Activated CD8-positive, alpha-beta T cell treated with anti-CD3 and anti-CD28 coated beads, Interleukin-2, amount 10 ng/mL, durations not matched to agents 7 days and 5 days (primary cell): ENCODE measurements at places on chromosomes 16 and 17. TPM values are rescaled to one million over a fixed set of nuclear protein-coding genes. Genes with fewer than 3 reads are reported as not detected.

The ZNF598 gene
- total RNA-seq, result 75.9 TPM

The TBC1D3H gene
- not detected for total RNA-seq

The C17orf107 gene
- 1.1 TPM for total RNA-seq

The PHAF1 gene
- total RNA-seq, result 16.5 TPM

The TBC1D3G gene
- not detected for total RNA-seq

The CMTM1 gene
- 15.0 TPM for total RNA-seq

The CCL8 gene
- not detected for total RNA-seq

The LITAFD gene
- total RNA-seq, result not detected

DNA sequence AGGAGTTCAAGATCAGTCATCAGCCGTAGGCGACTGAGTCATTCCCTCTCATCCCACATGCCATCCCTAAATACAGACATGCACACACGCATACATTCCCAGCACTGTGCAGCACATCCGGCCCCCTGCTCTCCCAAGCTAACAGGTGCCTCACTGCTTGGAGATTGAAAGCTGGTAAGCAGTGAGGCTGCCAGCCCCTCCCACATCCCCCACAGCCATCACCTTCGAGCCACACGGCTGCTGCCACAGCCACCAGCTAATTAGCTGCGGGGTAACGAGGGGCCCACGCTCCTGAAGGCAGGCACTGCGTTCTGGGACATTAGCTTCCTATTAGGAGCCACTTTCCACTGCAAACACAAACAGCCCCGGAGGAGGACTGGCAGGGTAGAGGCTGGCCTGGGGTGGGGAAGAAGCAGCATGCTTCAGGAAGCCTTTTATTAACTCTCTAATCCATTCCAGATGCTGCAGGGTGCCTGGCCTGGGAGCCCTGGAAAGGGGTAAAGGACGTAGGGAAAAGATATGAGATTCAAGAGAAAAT lies 179.6 kb downstream of the CCT6B start:
- H3K27ac ChIP-seq, result no peak overlapping the region
- H3K27me3 ChIP-seq, result no peaks in the 10 kb centered on the region
- no peak for DNase-seq
- H3K4me1 ChIP-seq, result no peaks in the 10 kb centered on the region

DNA sequence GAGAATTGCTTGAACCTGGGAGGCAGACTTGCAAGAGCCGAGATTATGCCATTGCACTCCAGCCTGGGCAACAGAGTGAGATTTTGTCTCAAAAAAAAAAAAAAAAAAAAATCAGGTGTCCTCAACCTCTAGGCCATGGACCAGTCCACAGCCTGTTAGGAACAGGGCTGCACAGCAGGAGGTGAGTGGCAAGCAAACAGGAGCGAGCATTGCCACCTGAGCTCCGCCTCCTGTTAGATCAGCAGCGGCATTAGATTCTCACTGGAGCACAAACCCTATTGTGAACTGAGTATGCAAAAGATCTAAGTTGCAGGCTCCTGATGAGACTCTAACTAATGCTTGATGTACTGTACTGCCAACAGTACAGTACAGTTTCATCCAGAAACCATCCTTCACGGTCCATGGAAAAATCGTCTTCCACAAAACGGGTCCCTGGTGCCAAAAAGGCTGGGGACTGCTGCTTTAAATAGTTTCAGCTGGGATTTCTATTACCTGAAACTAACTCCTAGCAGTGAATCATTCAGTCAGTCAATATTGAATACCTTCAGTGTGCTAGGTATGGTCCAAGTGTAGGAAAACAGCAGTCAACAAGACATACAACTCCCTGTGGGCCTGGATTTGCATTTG lies 56.3 kb upstream of the DHX40 start:
- no peak overlapping the region for H3K4me3 ChIP-seq
- H3K4me1 ChIP-seq, result no peaks in the 10 kb centered on the region
- H3K36me3 ChIP-seq, result no peaks in the 10 kb centered on the region
- no peak for DNase-seq
- H3K27me3 ChIP-seq, result peaks cover 3% of the 10 kb centered on the region

DNA sequence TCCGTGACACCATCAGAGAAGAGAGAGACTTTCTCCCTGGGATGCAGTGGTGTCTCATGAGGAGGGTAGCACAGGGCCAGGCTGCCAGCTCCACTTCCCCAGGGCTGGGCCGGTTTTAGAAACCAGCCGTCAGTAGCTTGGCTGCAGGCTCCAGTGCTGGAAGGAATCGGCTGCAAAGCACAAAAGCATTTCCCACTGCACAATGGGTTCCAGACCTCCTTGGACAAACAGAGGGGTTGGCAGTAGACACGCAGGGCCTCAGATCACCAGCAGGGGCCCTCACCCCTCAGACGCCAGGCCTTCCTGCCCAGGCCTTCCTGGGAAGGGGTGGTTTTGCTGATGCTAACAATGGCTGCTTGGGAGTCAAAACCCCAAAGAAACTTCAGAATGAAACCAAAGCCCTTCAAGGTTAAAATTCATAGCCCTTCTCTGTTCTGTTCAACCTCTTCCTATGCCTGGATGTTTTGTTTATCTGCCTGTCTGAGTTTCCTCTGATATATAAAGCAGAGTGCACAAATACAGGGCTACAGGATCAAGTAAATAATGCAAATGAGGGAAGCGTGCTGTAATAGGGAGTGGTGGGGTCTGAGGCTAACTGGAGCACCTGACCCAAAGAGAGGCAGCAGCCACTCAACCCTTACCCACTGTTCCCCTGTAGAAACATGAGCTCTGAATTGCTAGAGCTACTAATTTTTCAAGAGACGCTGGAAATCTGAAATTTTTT lies 26.2 kb downstream of the TEKT5 start:
- H3K27ac ChIP-seq, result no peak overlapping the region
- H3K27me3 ChIP-seq, result peaks cover 8% of the 10 kb centered on the region
- H3K4me3 ChIP-seq, result no peak overlapping the region

DNA sequence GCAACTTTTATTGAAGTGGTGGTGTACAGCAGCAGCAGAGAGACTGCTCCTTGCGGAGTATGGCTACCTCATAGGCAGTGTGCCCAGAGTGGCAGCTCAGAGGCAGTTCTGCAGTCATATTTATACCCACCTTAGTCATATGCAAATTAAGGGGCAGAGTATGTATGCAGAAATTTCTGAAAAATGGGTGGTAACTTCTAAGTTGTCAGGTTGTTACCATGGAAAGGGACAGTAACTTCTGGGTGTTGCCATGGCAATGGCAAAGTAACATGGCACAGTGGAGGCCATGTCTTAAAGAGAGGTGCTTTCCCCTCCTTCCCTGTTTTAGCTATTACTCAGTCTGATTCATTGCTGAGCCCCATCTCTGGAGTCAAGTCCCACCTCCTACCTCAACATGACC lies 53.4 kb downstream of the MEOX1 start:
- H3K27ac ChIP-seq, result no peak overlapping the region
- peaks cover 4% of the 10 kb centered on the region for H3K27me3 ChIP-seq
- H3K4me1 ChIP-seq, result no peaks in the 10 kb centered on the region

DNA sequence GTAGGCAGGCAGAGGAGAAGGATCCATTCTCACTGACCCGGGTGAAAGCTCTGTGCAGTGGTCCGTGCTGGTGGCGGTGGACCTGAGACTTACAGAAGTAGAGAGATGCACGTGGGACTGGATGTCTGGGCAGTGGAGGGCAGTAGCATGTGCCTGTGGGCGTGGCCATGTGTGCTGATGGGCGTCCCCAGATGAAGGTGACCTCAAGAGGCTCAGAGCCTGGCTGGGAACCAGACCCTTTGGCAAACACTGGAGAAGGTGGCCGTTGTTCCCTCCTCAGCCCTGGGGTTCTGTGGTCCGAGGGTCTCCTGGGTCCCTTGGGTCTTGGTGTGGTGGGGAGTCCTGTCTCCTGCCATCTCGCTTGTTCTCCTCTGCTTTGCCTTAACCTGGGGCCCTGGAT lies 15.6 kb downstream of the WSCD1 start:
- H3K4me1 ChIP-seq, result no peaks in the 10 kb centered on the region
- H3K36me3 ChIP-seq, result no peaks in the 10 kb centered on the region

GRCh38 chr17:9002606-9003354 lies 18.5 kb upstream of the NTN1 start:
- peaks cover 72% of the 10 kb centered on the region for H3K27me3 ChIP-seq

GRCh38 chr16:1457489-1458245 lies 13.3 kb upstream of the CCDC154 start:
- no peak overlapping the region for H3K27ac ChIP-seq
- peaks cover 4% of the 10 kb centered on the region for H3K4me1 ChIP-seq
- H3K4me3 ChIP-seq, result no peak overlapping the region
- H3K36me3 ChIP-seq, result peaks cover 2% of the 10 kb centered on the region
- DNase-seq, result no peak

GRCh38 chr16:26070302-26071100 lies 378.7 kb downstream of the HS3ST4 start:
- H3K4me1 ChIP-seq, result no peaks in the 10 kb centered on the region
- H3K4me3 ChIP-seq, result no peak overlapping the region
- peaks cover 3% of the 10 kb centered on the region for H3K27me3 ChIP-seq
- H3K27ac ChIP-seq, result no peak overlapping the region
- DNase-seq, result no peak

- peaks cover 32% of the 10 kb centered on the region for H3K4me1 ChIP-seq
- peak overlapping the region; percentile 51 for H3K4me3 ChIP-seq
- no peaks in the 10 kb centered on the region for H3K27me3 ChIP-seq
- peaks cover 28% of the 10 kb centered on the region for H3K36me3 ChIP-seq
- peak; percentile 56 for DNase-seq
- H3K27ac ChIP-seq, result peak overlapping the region; percentile 84
Observed at GRCh38 chr17:82775001-82775823, 23.3 kb downstream of the TBCD start.

DNA sequence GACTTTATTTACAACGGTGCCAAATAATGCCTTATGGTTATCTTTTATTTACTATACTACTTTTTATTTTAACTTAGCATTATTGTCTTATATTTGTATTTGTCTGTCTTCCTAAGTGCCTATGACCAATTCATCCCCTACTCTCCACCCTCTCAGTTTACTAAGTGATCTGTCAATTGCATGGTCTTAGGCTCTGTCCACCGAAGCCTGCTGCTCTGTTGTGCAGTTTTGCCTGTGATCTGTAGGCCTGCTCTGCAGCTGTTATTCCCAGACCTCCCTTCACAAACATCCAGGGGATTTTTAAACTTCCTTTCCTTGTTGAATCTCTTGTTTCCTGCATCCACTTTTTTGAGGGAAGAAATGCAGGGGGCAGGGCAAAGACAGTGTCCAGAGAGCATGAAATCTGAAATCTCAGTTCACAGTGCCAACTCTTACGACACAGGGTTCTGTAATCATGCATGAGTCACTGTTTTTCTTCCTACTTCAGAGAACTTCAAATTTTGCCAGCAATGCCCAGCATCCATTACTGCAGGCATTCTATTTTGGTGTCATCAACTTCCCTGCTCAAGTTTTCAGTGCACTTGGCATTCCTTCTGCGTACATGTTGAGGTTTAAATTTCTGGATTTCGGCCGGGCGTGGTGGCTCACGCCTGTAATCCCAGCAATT lies 11.4 kb downstream of the SLFN5 start:
- peaks cover 81% of the 10 kb centered on the region for H3K36me3 ChIP-seq
- H3K4me3 ChIP-seq, result no peak overlapping the region
- peaks cover 76% of the 10 kb centered on the region for H3K4me1 ChIP-seq
- H3K27me3 ChIP-seq, result no peaks in the 10 kb centered on the region
- H3K27ac ChIP-seq, result peak overlapping the region; percentile 27
- DNase-seq, result no peak

DNA sequence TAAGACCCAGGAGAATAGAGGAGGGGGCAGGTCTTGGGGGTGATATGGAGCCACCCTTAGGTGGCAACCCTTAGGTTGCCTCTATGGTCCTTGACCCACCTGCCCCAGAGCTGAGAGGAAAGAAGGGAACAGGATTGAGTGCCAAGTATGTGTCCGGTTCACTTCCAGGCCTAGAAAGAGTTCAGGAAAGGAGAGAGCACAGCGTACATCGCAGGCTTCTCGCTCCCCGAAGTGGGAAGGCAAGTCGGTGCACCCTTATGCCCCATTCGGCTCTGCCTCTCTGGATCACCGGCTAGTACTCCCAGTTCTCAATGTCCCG lies 631 bp downstream of the SP6 start:
- no peak overlapping the region for H3K27ac ChIP-seq
- peaks cover 19% of the 10 kb centered on the region for H3K4me1 ChIP-seq
- H3K36me3 ChIP-seq, result no peaks in the 10 kb centered on the region
- DNase-seq, result no peak

DNA sequence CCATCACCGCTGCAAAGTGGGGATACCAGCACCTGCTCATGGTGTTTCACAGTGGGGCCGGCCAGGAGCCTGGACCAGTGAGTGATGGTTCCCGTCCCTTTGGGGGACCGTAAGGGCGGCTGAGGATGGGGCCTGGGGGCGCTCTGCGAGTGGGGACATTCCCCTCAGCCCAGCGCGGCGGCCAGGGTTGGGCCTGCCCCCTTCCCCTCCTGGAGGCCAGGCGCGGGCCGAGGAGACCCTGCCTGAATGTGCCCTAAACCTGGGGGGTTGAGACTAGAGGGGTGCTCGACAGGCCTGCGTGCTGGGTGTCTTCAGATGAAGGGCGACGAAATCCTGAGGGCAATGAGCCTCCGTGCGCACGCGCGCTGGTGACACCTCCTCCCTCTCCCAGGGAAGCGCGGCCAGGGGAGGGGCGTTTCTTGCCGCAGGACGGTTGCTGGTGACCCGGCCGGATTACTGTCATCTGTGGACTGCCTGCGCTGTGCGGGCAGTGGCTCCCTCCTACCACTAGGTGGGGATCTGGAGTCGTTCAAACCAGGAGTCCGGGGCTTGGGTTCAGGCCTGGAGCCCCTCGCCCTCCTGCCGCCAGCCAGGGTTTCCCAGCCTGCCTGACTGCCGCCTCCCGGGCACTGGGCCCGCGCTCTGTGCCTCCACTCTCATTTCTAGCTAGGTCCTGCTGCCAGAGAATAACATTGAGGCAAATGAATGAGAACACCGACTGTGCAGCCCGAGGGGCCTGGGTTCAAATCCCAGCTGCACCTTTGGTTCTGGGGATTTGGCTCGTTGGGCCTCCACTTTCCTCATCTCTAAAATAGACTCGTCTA lies 17.1 kb downstream of the TBX2 start:
- DNase-seq, result peak; percentile 70
- H3K4me1 ChIP-seq, result no peaks in the 10 kb centered on the region
- no peak overlapping the region for H3K27ac ChIP-seq
- peaks cover 35% of the 10 kb centered on the region for H3K27me3 ChIP-seq

DNA sequence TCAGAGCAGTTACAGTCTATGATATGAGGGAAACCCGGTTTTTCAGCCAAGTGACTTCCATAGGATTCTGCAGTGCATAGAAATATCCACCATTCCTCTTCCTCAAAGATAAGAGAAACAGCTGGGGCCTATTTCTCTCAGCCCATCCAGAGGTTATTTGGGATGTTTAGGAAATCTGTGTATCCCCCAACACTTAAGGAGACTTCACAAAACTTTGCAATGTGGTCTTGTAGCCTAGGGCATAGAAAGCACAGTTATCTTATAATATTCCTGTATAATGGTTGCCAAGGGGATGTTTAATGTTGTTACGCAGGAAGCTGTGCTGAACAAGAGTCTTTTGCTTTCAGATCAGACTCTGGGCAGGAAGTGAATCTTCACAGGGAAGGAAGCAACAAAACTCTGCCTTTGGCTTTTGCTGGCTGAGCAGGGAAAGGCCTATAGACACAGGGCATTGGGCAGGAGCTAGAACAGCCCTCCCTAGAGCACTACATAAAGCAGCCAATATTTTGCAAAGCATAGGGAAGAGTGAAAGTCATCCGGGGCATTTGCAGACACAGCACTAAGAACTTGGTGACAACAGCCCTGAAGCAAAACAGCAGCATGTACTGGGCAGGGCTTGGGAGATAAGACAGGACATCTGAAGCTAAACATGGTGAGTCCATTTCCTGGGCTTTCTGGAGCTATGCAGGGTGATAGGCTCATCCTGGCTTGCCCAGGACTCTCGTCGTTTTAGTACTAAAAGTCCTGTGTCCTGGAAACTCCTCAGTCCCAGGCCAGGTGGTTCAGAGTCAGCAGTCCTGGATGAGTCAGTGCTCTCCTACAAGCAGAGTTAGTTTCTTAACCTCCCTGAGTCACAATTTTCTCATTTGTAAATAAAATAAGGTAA lies 18.7 kb upstream of the BEAN1 start:
- peak overlapping the region; percentile 87 for H3K27ac ChIP-seq
- peak; percentile 39 for DNase-seq
- H3K4me3 ChIP-seq, result peak overlapping the region; percentile 76
- H3K36me3 ChIP-seq, result peaks cover 4% of the 10 kb centered on the region
- H3K4me1 ChIP-seq, result peaks cover 27% of the 10 kb centered on the region
- H3K27me3 ChIP-seq, result peaks cover 18% of the 10 kb centered on the region
